ENCODE measurements at places on chromosomes 12 and 14.
A peak's percentile ranks its signal among the peaks of the same experiment; 100 is the strongest.

GRCh38 chr12:110536834-110537604 lies 34.9 kb downstream of the RAD9B start:
- no peak for DNase-seq

DNA sequence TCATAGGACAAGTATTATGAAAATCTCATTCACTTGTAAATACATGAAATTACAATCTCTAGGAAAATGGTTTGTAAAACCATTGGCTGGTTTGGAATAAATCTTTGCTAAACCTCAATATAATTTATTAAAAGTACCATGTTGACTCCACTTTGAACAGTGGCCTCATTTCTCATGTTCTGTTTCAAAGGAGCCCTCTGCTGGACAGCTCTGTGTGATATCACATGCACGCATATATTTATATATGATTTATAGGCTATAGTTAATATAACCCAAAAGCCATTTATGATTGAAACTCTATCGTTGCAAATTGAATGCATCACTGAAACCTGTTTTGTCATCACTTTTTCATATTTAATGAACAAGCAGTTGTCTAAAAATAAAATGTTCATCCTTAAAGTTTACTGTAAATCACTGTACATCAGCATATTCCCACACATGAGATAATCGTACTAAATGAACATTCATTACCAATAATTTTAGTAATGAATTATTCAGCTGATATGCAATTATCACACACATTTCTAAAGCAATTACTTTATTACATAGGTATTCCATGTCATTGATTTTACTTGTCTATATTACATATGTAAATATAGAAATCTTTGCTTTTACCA lies 493.8 kb downstream of the NPAS3 start:
- no peak for DNase-seq

DNA sequence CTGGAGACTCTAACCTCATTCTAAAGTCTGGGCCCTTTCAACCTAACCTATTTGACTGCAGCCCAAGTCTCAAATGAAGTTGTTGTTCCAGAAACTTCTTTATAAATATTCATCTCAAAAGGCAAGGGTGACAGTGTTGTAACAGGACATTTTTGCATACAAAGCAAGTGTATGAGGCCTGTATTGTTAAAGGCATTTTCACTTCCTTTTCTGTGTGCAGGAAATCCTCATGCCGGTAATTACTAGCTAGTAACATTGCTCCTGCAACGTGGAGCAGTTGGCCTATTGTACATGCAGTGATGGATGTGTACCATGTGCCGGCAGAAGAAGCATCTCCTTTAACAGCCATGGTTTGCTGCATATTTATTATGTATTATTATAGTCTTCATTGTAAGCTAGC lies 156.5 kb upstream of the RMST start:
- no peak for DNase-seq

DNA sequence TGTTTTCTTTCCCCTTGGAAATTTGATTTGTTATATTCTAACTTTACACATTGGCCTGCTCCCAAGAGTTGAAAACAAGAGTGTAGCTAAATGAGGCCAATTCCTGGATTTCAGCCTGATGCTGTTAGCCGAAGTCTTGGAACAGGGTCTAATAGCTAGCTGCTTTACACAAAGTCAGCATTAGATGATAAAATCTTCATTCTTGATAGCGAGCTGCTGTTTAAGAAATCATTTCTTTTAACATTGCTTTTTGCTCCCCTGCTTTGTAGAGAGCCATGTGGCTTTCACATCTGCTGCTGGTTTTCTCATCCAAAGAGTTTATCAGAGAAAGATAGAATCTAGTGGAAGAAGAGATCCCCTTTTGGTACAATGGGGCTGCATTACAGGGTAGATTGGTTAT lies 22.3 kb downstream of the FBXW8 start:
- no peak for DNase-seq

DNA sequence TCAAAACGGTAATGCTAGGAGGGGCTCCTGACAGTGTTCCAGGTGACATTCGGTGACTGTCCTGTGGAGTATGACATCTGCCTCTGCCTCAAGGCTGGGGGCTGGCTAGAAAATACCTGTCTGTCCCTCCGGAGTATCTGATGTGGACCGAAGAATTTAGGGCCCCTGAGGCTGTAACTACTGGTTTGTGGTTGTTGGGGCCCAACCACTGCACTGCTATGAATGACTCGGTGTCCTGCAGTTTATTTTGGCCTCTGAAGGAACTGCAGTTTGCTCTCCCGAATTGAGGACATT lies 198.9 kb upstream of the CAND1 start:
- no peak for DNase-seq

- DNase-seq = no peak
Measured at GRCh38 chr12:119201789-119202543, 23.2 kb downstream of the HSPB8 start.

DNA sequence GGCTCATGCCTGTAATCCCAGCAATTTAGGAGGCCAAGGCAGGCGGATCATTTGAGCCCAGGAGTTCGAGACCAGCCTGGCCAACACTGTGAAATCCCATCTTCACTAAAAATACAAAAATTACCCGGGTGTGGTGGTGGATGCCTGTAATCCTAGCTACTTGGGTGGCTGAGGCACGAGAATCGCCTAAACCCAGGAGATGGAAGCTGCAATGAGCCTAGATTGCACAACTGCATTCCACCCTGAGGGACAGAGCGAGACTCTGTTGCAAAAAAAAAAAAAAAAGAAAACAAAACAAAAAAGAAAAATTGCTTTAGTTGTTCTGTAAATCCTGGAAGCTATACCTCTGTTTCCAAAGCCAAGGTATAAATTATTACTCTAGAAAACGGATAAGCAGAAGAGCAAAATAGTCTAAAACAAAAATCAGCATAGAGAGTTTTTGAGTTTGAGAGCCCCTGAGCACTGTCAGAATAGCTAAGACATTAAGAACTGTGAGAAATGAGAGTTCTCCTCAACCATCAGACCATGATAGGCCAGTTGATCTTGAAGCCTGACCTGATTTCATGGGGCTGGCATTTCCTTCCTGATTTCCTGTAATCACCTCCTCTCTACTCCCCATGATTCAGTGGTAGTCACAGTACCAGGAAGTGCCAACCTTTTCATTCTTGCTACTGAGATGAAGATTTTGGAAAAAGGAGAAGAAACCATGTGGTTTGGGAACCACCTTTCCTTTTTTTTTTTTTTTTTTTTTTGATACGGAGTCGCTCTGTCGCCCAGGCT lies 31.7 kb downstream of the ATP2A2 start:
- DNase-seq = no peak

- DNase-seq = no peak
Measured at GRCh38 chr12:16560273-16560672, 45.7 kb downstream of the LMO3 start.

- no peak for DNase-seq
Measured at GRCh38 chr12:4034921-4035320, 161.7 kb upstream of the PARP11 start.

- peak; percentile 35 for DNase-seq
Measured at GRCh38 chr14:102516531-102517391, 7.2 kb upstream of the ANKRD9 start.

GRCh38 chr14:63857466-63858030 lies 4.7 kb downstream of the SYNE2 start:
- DNase-seq = no peak

GRCh38 chr14:67697006-67697405 lies 1.4 kb upstream of the RDH11 start:
- DNase-seq = no peak

DNA sequence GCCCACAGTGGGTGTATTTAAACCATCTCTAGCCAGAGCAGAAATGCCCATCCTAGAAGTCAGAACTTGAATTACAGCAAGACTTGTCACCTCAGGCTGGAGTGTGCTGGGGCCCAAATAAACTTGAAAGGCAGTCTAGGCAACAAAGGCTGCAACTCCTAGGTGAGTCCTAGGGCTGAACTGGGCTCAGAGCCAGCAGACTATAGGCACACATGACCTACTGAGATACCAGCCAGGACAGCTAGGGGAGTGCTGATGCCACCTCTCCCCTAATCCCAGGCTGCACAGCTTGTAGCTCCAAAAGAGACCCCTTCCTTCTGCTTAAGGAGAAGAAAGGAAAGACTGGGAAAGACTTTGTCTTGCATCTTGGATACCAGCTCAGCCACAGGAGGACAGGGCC lies 106.0 kb downstream of the TXNDC16 start:
- DNase-seq = no peak

- DNase-seq = no peak
Measured at GRCh38 chr12:113926788-113927187, 39.3 kb downstream of the RBM19 start.

DNA sequence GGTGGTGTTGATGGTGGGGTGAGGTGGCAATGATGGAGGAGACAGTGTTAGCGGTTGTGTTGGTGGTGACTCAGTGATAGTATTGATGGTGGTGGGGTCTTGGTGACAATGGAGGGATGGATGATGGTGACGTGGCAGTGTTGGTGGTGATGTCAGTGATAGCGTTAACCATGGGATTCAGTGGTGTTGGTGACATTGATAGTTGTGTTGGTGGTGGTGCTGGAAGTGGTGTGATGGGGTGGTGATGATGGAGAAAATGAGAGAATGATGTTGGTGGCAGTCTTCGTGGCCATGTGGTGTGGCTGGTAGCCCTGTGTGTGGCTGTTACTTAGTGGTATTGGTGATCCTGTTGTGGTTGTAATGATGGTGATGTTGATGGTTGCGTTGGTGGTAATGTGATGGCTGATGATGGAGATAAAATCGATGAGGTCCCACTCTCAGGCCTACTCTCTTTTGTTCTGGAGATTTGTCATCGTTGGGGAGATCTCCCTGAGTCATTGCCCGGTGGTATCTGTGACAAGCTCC lies 2.6 kb downstream of the DTX1 start:
- no peak for DNase-seq

- DNase-seq = no peak
Measured at GRCh38 chr14:28707814-28708213, 58.8 kb upstream of the FOXG1 start.

GRCh38 chr12:92193846-92194245 lies 48.2 kb upstream of the BTG1 start:
- no peak for DNase-seq

- DNase-seq = no peak
Measured at GRCh38 chr12:51511546-51512260, 79.3 kb upstream of the SCN8A start.
